ENCODE measurements at places on chromosomes 16 and 17.

- DNase-seq, result peak; percentile 26
These were observed 317 bp downstream of the TEFM start for GRCh38 chr17:30905742-30906100.

DNA sequence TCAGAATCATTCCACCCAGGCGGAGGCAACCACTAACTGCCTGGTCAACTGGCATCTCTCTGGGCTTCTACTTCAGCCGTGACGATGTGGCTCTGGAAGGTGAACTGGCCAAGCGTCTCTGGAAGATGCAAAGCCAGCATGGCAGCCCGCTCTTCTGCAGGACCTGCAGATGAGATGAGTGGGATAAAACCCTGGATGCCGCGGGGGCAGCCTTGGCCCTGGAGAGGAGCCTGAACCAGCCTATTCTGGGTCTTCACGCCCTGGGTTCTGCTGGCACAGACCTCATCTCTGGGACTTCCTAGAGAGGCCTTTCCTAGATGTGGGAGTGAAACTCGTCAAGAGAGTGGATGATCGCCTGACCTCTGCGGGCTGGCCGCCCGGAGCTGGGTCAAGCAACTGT is 10.6 kb downstream of the UBB start:
- no peak for DNase-seq

GRCh38 chr17:65166787-65167186 is 29.6 kb downstream of the RGS9 start:
- no peak for DNase-seq

DNA sequence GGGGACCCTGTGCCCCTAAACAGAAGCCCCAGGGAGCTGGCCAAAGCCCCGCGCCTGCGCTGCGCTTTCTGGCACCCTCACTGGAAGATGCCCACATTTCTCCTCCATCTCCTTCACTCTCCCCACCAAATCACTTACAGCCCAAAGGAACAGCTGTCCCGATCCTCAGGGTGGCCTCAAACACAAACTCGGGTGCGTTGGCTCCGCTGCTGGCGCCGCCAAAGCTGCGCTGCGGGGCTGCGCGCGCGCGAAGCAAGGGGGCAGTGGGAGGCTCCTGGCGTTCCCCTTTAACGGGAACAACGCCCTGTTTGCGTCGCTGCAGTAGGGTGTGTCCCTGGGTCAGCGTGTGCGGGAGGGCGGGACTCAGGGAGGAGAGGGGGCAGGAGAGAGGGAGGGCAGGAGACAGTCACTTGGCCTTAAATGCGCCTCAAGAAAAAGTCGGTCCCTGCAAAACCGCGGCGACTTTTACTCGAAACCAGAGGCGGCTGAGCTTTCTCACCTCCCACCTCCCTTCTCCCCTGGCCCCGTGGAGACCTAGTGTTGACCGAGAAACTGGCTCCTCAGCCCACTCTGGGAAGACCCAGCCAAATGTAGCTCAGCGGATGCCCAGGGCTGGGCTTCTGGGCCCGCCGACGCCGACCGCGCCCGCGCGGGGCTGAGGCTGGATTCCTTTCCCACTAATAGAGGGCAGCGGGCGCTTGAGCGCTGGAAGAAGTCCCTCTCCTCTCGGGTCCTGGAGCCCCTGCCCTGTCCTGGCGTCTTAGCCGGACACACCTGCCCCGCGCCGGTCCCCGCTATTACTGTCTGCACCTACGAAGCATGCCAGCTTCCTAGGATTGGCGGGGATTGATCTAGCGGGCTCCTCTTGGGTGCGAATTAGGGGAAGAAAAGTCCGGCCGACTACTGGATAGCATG is 2.6 kb downstream of the PMP22 start:
- DNase-seq, result no peak

DNA sequence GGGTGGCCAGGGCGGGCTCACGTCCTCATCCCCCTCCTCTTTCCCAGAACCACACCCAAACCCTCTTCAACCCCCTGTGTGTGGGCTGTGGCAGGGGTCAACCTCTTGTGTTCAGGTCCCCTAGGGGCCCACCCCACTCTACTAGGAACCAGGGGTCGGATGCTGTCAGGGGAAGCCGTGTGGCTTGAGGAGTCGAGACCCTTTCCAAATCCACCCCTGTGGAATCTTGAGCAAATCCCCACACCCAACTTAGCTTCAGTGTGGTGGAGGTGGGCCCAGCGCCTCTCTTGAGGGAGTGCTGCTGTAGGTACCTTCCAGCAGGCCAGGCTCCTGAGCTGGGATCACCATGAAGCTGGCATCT is 121.5 kb downstream of the MRM1 start:
- DNase-seq, result no peak

- DNase-seq, result no peak
These were observed 16.7 kb upstream of the TUBG2 start for GRCh38 chr17:42642336-42642735.

GRCh38 chr16:71297341-71297634 is 8.1 kb upstream of the CMTR2 start:
- no peak for DNase-seq

DNA sequence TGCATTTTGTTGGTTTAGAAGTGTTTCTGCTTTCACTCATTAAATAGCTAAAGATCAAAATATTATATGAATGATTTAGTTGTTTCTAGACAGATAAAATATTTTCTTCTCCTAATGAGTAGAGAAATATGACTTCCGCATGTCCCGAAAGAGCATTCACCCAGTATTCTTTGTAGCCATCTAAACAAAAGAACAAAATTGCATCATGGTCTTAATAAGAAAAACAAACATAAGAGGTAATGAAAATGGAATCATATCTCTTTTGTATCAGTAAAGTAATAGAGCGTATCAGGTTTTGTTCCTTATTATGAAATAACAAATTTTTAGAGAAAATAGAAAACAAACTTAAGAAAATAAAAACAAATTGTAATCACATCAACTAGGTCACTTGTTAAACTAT is 16.1 kb upstream of the KCNJ2 start:
- DNase-seq, result no peak

DNA sequence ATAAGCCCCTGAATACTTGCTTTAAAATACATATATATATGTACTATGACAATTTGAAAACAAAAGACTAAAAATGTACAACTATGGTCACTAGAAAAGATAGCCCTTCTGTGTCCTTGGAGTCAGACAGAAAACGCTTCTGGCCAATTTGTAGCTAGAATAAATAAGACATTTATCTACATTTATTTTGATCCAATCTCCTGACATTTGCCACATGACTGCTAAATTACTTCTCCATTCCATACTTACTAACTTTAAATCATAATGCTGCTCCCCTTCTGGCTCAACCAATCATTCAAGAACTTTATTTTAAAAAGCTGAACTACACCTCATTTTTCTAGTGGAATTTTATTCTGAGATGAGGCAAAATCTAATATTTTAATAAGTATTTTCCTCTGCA is 65.8 kb downstream of the CYTH1 start:
- DNase-seq, result no peak

DNA sequence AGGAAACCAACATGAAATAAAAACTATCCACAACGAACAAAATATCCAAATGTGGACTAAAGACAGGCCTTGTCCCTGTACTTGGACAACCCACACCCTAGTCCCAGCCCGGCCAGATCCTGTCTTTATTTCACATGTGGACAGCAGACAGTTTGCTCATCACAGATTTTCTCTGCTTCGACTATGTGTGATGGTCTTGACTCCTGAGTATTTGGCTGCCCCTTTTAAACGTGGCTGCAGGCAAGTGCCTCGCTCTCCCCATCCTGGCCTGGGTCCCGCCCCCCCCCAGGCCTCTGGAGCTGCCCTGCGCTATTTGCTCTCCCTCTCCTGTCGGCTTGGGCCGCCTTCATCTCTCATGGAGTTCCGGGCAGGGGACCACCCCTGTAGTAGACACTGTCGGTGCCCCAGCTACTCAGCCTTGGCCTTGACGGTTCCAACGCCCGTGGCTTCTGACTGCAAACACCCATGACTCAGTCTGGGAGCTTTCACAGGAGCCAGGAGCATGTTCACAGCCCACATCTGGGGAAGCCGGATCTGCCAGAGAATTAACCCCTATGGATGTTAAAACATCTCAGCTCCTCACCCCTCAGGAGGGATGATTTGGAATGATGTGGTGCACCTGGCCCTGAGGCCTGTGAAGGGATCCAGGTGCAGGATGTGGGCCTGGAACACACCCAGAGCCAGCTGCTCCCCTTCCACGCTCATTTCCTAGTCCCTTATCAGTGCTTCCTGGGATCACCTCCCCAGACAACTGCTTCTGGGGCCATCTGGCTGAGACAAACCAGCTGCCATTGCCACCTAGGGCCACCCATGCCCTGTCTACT is 229.7 kb upstream of the RPL38 start:
- no peak for DNase-seq

GRCh38 chr16:68978303-68978954 is 127.0 kb upstream of the HAS3 start:
- DNase-seq, result no peak

GRCh38 chr16:56192635-56192945 is 1.3 kb downstream of the GNAO1 start:
- no peak for DNase-seq

DNA sequence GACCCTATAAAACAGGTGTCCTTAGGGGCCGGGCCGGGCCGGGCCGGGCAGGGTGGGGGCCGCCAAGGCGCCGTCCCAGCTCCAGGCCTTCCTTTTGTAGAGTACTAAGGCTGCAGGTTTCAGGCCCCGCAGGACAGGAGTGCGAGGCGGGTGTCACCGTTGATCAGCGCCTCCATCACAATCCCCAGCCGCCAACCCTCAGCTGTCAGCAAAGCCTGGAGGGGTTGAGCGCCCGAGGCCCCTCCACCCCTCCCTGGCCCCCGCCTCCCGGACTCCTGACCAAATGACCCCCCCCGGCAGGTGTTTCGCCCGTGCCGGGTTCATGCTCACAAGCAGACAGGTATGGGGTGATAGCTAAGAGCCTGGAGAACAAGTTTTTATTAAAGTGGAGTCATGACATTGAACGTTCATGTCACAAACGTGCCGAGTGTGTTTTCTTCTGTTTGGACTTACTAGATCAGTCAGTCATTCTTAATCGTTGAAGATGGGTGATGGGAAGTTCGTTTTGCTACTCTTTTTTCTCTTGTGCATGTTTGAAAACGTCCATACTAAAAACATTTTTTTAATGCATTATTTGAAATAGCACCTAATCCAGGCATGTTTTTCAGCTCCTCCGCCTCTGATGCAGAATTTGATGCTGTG is 534 bp downstream of the ARL2BP start:
- DNase-seq, result no peak

- DNase-seq, result no peak
These were observed 263.0 kb upstream of the RPL38 start for GRCh38 chr17:73940511-73940910.
